A549 treated with DMSO at 1 μM for 4 hours (cell line): ENCODE measurements at places on chromosomes 1 and 21. TPM values are rescaled to one million over a fixed set of nuclear protein-coding genes. Genes with fewer than 3 reads are reported as not detected.

The RIMKLA gene
- total RNA-seq: 0.44 to 0.97 TPM (median 0.85 TPM) in 5 replicates

The TADA1 gene
- total RNA-seq: 11.0 to 14.4 TPM (median 13.9 TPM) in 5 replicates

The DIO1 gene
- not detected in 5 replicates for total RNA-seq

The SNX7 gene
- 20.9 to 37.6 TPM (median 24.5 TPM) in 5 replicates for total RNA-seq

The S100A7 gene
- not detected in 5 replicates for total RNA-seq

The IPP gene
- total RNA-seq: 4.1 to 6.6 TPM (median 5.3 TPM) in 5 replicates

The BCL2L15 gene
- 0.31 to 0.65 TPM (median 0.46 TPM) in 5 replicates for total RNA-seq

The SYTL1 gene
- total RNA-seq: 0.10 to 0.68 TPM (median 0.35 TPM) in 5 replicates

The CCDC24 gene
- 5.8 to 6.8 TPM (median 6.7 TPM) in 5 replicates for total RNA-seq

The IL20 gene
- total RNA-seq: not detected in 5 replicates

The FAM110D gene
- total RNA-seq: 0.03 to 0.07 TPM (median 0.04 TPM) in 3 of 5 replicates, not detected in the others

The CHML gene
- total RNA-seq: 7.4 to 11.1 TPM (median 10.5 TPM) in 5 replicates

The ATPAF1 gene
- total RNA-seq: 32.1 to 37.9 TPM (median 35.0 TPM) in 5 replicates

The PLEKHM2 gene
- total RNA-seq: 26.1 to 32.0 TPM (median 28.2 TPM) in 5 replicates

The SIM2 gene
- total RNA-seq: 12.0 to 14.4 TPM (median 14.2 TPM) in 5 replicates

The TMIGD3 gene
- total RNA-seq: not detected in 5 replicates

The RRP1B gene
- total RNA-seq: 34.7 to 40.7 TPM (median 38.2 TPM) in 5 replicates

The LEMD1 gene
- not detected in 5 replicates for total RNA-seq

The FCRL3 gene
- not detected in 5 replicates for total RNA-seq

The HAX1 gene
- 92.5 to 103 TPM (median 96.8 TPM) in 5 replicates for total RNA-seq

The APCS gene
- total RNA-seq: not detected in 5 replicates

The AUNIP gene
- total RNA-seq: 6.0 to 8.5 TPM (median 6.3 TPM) in 5 replicates

The TNFRSF8 gene
- 0.06 to 0.19 TPM (median 0.08 TPM) in 5 replicates for total RNA-seq

The LAX1 gene
- not detected in 5 replicates for total RNA-seq

The EDARADD gene
- total RNA-seq: 2.7 to 3.2 TPM (median 3.1 TPM) in 5 replicates

The MROH9 gene
- not detected in 5 replicates for total RNA-seq

The SPRR2A gene
- total RNA-seq: not detected in 5 replicates

The KCNK2 gene
- total RNA-seq: 0.11 to 0.28 TPM (median 0.22 TPM) in 3 of 5 replicates, not detected in the others

The ADAMTS1 gene
- 0.06 to 0.19 TPM (median 0.11 TPM) in 5 replicates for total RNA-seq

The TRAF3IP3 gene
- total RNA-seq: not detected in 5 replicates

The MNDA gene
- total RNA-seq: not detected in 5 replicates

The TNFRSF1B gene
- 0.28 to 0.62 TPM (median 0.33 TPM) in 5 replicates for total RNA-seq

The MATN1 gene
- total RNA-seq: 0.10 to 0.12 TPM (median 0.11 TPM) in 4 of 5 replicates, not detected in the other

The GBP2 gene
- total RNA-seq: 0.61 to 1.1 TPM (median 1.0 TPM) in 5 replicates

The POTED gene
- not detected in 5 replicates for total RNA-seq

The KIFAP3 gene
- 10.8 to 13.8 TPM (median 12.9 TPM) in 5 replicates for total RNA-seq

The PPP1R8 gene
- 37.9 to 42.6 TPM (median 39.4 TPM) in 5 replicates for total RNA-seq

The TIE1 gene
- 0.02 to 0.09 TPM in 2 of 5 replicates, not detected in the others for total RNA-seq

The ZNF648 gene
- not detected in 5 replicates for total RNA-seq

The KCNA3 gene
- total RNA-seq: not detected in 5 replicates

The WDR26 gene
- 37.6 to 45.2 TPM (median 40.3 TPM) in 5 replicates for total RNA-seq

The CNR2 gene
- total RNA-seq: not detected in 5 replicates

The SELENBP1 gene
- 5.8 to 6.2 TPM (median 5.8 TPM) in 5 replicates for total RNA-seq

The AMY2A gene
- not detected in 5 replicates for total RNA-seq

The CCDC185 gene
- 0.05 to 0.08 TPM (median 0.06 TPM) in 4 of 5 replicates, not detected in the other for total RNA-seq

The CHRNB2 gene
- 0.36 to 0.45 TPM (median 0.41 TPM) in 5 replicates for total RNA-seq

The MTF1 gene
- 4.4 to 7.7 TPM (median 4.8 TPM) in 5 replicates for total RNA-seq

The LRRC41 gene
- total RNA-seq: 37.8 to 44.6 TPM (median 43.9 TPM) in 5 replicates

The LCE3E gene
- not detected in 5 replicates for total RNA-seq

The ZNF684 gene
- total RNA-seq: 1.8 to 3.0 TPM (median 2.1 TPM) in 5 replicates

The FAM72C gene
- 6.1 to 7.3 TPM (median 6.5 TPM) in 5 replicates for total RNA-seq

The OR1C1 gene
- total RNA-seq: not detected in 5 replicates

The S100A3 gene
- 79.7 to 94.4 TPM (median 93.6 TPM) in 5 replicates for total RNA-seq

The HNRNPCL1 gene
- not detected in 5 replicates for total RNA-seq

The SFN gene
- 425 to 552 TPM (median 445 TPM) in 5 replicates for total RNA-seq

The DIRAS3 gene
- 1.1 to 1.5 TPM (median 1.2 TPM) in 5 replicates for total RNA-seq

The UTS2 gene
- total RNA-seq: 0.73 TPM in 1 of 5 replicates, not detected in the others
